ENCODE measurements at places on chromosomes 5 and 9. TPM values are rescaled to one million over a fixed set of nuclear protein-coding genes. Genes with fewer than 3 reads are reported as not detected.

DNA sequence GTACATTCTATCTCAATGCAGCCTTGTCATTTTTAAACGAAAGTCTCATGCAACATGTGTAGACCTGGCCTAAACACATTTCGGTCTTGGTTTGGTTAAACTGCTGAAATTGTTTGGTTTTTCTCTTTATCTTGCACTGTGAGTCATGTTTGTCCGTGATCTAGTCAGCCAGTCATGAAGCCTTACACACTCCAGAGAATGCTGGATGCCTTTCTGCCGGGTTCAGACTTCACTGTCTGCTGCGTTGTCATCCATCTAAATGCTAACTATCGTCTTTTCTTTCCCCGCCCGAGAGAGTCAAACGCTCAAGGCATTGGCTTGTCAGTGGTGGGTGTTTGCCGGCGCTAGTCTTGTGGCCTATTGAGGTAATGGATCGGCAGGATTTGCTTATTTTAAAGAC is 1194.6 kb upstream of the WWC1 start:
- H3K4me3 ChIP-seq = no peak overlapping the region
- no peak for DNase-seq
- no peaks in the 10 kb centered on the region for H3K36me3 ChIP-seq
- no peaks in the 10 kb centered on the region for H3K4me1 ChIP-seq
- no peak overlapping the region for H3K27ac ChIP-seq

DNA sequence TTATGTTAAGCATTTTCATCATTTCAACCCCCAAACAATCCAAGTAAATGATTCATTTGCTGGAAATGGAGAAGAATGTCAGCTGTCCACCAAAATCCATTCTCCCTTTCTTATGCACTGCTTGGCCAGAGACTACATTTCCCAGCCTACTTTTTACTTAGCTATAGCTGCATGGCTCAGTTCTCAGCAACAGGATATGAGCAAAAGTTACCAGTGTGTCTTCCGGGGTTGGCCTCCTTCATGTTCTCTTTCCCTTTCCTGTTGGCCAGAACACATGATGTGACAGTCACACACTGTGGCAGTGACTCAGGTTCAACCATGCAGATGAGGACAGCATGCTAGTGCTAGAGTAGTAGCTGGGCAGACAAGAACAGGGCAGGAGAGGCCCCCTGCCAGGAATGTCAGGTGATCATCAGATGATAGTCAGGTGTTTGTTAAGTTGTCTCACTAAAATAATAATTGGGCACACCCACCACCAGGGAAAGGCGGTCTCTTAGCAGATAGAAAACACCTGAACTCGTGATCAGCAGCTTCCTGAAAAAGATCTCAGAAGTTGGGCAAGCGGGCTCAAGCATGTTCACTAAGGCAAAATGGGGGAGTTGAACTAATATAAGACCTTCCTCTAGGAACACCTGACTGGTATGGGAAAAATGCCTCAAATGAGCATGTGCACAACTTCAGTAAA is 12.2 kb downstream of the GPR150 start:
- H3K4me3 ChIP-seq = no peak overlapping the region
- 0 out of 2 replicates have a peak, but pooled peaks cover 4% of the 10 kb centered on the region for H3K4me1 ChIP-seq
- H3K27me3 ChIP-seq = no peaks in the 10 kb centered on the region
- DNase-seq = no peak

DNA sequence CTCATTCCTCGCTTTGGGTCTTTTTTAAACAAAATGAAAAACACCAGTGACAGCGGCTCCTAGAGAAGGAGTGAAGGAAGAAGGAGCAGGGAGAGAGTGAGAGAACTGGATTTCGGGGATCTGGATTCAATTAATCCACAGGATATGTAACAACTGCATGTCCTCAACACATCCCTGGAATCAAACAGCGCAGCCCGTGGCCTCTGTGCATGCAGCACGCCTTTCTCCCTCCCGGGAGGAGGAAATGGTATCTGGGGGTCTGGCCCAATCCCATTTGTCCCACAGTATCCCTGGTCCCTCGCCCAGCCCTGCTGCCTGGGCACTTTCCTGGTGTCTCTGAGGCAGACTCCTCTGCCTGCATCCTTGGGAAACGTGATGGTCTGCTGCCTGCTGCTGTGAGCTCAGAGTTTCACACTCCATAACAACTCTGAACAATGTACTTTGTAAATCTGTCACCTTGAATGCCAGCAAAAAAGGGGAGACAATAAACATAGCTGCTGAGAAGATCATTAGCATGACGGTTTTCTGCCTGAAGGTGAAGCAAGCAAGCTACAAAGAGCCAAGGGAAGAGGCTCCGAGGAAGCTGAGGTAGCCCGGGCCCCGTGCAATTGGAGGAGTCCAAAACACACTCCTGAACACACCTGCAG is 56.1 kb downstream of the PTCH1 start:
- no peak overlapping the region for H3K4me3 ChIP-seq
- H3K27me3 ChIP-seq = no peaks in the 10 kb centered on the region
- DNase-seq = no peak
- no peaks in the 10 kb centered on the region for H3K4me1 ChIP-seq
- H3K27ac ChIP-seq = no peak overlapping the region

DNA sequence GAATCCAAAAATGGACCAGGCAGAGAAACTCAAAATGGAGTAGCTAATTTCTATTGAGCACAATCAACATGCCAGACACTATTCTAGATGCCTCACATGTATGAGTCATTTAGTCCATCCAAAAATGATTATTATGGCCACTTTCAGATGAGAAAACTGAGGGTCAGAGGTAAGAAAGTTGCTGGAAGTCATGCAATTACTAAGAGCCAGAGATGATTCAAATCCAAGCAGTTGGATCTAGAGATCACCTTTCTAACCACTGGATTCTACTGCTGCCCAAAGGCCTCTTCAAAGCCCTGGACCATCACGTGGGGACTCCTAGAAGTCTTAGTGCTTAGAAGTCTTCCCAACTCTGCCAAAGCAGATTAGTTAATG is 51.8 kb upstream of the HMHB1 start:
- H3K27me3 ChIP-seq = no peaks in the 10 kb centered on the region
- no peaks in the 10 kb centered on the region for H3K36me3 ChIP-seq
- no peak for DNase-seq
- H3K4me3 ChIP-seq = no peak overlapping the region
- no peak overlapping the region for H3K27ac ChIP-seq
- H3K4me1 ChIP-seq = no peaks in the 10 kb centered on the region

DNA sequence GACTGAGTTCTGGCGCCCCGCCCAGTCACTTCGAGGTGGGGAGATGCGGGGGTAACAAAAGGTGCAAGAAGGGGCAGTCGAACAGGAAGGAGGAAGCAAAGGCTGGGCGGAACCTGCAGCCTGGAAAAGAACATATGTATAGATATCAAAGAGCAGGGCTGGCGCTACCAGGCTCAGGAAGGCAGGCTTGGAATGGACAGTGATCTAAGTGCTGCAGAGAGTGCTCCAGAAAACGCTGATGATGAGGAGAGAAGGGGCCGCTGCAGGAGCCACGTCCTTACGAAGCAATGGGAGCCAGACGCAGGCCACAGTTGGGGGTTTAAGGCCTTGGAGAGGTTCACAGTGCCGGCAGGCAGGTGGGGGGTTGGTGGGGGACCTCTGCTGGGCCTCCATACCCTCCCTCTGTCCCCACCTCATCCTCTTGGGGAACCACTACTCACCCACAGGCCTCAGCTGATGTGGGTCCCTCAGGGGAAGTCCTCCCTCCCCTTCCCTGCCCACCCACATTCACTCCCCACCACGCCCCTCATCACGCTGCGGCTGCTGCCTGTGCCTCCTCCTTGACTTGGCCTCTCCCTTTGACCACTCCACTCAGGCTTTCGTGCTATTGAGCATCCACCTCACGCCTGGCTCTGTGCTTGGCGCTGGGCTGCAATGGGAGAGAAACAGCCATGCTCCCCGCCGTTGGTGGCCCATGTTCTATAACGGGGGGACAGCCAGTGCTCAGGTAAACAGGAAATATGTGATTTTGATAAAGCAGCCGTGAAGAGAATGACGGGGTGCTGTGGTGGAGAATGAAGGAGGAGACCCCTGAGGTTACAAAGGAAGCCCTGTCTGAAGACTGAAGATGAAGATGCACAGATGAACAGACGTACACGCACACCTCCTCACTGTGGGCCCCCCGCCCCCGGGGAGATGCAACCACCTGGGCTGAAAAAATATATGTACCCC is 40.5 kb upstream of the RPL26L1 start:
- H3K36me3 ChIP-seq = peaks cover 12% of the 10 kb centered on the region
- no peak for DNase-seq
- H3K27me3 ChIP-seq = no peaks in the 10 kb centered on the region
- peaks cover 10% of the 10 kb centered on the region for H3K4me1 ChIP-seq
- no peak overlapping the region for H3K27ac ChIP-seq

DNA sequence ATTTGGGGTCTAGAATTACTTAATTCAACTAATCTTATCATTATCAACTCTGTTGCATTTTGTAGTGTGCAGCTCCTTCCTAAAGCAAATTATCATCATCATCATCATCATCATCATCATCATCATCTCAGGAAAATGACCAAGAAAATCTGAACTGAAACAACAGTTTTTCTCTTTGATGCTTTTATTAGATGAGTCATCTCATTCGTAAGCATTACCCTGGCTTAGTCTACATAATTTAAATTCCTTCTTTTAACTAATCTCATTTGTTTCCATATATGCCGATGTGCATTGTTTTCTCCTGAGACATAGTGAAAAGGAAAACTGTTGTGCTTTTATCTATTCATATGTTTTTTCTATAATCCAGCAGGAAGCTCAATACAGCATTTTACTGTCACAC is 173.0 kb upstream of the PDE4D start:
- no peaks in the 10 kb centered on the region for H3K36me3 ChIP-seq
- DNase-seq = no peak
- no peak overlapping the region for H3K4me3 ChIP-seq
- H3K27ac ChIP-seq = no peak overlapping the region

GRCh38 chr9:134592018-134592818 is 49.4 kb upstream of the COL5A1 start:
- H3K4me1 ChIP-seq = no peaks in the 10 kb centered on the region
- H3K27me3 ChIP-seq = no peaks in the 10 kb centered on the region
- no peak overlapping the region for H3K4me3 ChIP-seq

DNA sequence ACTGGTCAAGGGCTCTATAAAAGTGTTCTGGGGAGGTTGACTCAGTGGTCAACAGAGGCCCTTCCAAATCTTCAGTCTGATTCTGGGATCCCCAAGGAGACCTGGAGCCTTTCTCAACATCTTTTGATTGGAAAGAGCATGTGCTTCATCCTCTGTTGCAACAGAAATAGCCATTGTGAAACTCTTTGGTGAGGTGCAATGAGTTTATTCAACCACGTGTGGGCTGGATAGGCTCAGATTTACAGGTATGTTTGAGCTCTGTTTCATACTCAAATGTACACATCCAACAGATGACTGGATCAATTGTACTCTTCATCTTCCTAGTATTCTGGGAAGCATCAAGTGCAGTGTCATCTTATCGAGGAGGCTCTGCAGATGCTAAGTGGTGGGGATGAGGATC is 60.5 kb downstream of the CTSL start:
- H3K27me3 ChIP-seq = no peaks in the 10 kb centered on the region
- no peaks in the 10 kb centered on the region for H3K36me3 ChIP-seq
- H3K27ac ChIP-seq = no peak overlapping the region

DNA sequence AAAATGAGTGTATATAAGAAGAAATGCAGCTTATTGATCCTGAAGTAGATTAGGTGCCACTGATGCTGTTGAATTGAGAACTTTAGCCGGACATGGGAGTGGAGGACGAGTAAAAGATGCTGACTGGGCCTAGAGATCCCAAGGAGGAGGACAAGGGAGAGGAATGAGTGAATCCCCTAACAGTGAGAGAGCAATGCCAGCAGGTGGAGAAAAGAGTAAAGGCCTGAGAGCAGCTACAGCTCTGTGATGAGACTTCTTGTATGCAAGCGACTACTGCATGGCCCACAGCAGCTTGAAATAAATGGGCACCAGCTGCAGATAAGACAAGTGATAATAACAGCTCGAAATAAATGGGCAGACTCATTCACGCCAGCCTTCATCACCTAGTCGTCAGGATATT is 44.5 kb upstream of the JMY start:
- H3K27ac ChIP-seq = no peak overlapping the region
- H3K4me1 ChIP-seq = no peaks in the 10 kb centered on the region
- H3K27me3 ChIP-seq = no peaks in the 10 kb centered on the region
- H3K36me3 ChIP-seq = no peaks in the 10 kb centered on the region
- DNase-seq = no peak

- DNase-seq = no peak
- H3K27me3 ChIP-seq = no peaks in the 10 kb centered on the region
- H3K4me1 ChIP-seq = no peaks in the 10 kb centered on the region
- peaks cover 4% of the 10 kb centered on the region for H3K36me3 ChIP-seq
Measured at GRCh38 chr5:102946971-102947370, 173.0 kb downstream of the GIN1 start.

DNA sequence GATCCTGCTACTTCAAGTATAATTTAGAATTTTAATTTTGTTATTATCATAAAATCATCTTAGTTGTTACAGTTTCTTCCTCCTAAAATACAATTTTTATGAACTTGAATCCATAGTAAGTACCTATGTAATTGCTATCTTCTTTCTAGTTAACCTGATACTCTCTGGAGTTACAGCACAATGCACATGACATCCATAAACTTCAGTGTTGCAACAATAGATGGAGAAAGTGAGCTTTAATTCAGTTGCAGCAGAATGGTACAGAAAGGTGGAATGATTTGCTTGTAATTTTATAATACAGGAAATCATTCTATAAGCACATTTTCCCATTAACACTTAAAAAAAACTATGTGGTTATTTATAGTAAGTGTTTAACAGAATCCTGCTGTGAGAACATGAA is 372.0 kb downstream of the CDH9 start:
- no peak for DNase-seq
- no peaks in the 10 kb centered on the region for H3K36me3 ChIP-seq
- no peak overlapping the region for H3K4me3 ChIP-seq
- no peaks in the 10 kb centered on the region for H3K4me1 ChIP-seq
- H3K27me3 ChIP-seq = no peaks in the 10 kb centered on the region

DNA sequence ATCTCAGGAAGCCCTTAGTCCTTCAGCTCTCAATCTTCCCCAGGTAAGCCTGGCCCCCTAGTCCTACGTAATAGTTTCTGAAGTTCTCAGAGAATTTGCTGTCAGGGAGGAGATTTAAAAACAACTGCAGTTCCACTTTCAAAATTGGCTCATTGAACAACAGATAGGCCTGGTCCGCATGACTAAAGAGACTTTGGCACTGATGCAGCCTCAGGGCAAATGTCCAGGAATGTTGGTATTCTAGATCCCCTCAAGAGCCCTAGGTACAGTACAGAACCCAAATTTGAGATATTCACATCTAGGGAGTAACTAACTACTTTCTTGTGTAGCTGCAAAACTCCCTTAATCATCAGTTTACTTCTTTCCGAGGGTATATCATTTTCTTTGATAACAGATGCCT is 162.8 kb downstream of the GABRG2 start:
- no peaks in the 10 kb centered on the region for H3K36me3 ChIP-seq
- H3K27ac ChIP-seq = no peak overlapping the region
- no peaks in the 10 kb centered on the region for H3K27me3 ChIP-seq
- H3K4me1 ChIP-seq = no peaks in the 10 kb centered on the region

Gene LRRC70
- 0.13 TPM for total RNA-seq

Gene ELOVL7
- 2.9 TPM for total RNA-seq

Gene FAM151B
- total RNA-seq = 2.8 TPM

Gene SPEF2
- total RNA-seq = 0.87 TPM

Gene PPP3R2
- total RNA-seq = not detected

Gene RNF183
- not detected for total RNA-seq

Gene C9orf152
- 0.10 TPM for total RNA-seq

Data from Panc1 (cell line).